Mesenchymal stem cell (in vitro differentiated cells and primary cell): ENCODE measurements at places on chromosomes 3 and 15.

DNA sequence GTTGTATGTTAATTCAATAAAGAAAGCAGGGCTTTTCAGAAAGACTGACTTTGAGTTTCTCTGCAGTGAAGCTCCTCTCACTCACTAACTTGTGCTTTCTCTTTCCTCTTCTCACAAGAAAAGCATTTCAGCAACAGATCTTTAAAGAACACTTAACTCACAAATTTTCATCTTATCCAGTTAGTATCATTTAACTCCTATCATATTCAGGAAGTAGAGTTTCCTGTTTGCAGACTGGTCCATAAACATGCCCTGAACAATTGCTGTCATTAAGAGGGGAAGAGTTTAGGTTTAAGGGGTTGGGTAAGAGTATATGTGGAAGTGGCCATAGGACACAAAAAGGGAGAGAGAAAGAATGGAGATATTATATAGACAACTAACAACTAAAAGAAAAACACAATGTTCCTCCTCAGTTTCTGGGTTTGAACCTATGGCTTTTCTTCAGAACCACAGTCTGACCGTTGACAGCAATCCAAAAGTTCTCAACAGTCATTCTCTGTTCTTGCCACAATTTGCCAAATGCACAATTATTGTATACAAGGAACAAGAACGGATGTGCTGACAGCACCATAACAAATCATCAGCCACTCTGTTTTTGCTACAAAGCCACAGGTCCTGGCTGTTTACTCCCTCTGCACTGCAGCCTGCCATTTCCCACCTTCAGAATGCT, 63.9 kb downstream of the CHAC1 start:
- peak; percentile 63 for DNase-seq

DNA sequence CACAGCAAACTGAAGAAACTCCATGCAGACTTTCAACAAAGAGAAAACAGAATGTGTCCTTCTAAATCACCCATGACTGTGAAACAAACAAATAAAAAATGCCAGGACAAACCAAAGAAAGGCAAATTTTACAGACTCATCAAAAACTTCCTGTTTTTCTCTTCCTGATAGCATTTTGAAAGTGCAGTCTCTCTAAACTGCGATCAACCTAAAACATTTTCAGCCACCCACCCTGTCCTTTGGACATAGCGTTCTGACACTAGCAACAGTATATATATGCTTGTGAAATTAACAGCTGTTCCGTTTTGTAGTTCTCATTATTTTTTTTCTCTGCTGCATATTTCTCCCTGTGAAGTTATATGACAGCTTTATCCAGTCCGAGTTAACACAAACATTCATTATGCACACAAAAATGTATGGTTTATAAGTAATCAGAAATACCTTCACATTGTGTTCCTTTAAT, 151.7 kb downstream of the FBN1 start:
- DNase-seq: no peak

GRCh38 chr3:63343674-63344073, 65.6 kb downstream of the SYNPR start:
- peak; percentile 89 for DNase-seq

DNA sequence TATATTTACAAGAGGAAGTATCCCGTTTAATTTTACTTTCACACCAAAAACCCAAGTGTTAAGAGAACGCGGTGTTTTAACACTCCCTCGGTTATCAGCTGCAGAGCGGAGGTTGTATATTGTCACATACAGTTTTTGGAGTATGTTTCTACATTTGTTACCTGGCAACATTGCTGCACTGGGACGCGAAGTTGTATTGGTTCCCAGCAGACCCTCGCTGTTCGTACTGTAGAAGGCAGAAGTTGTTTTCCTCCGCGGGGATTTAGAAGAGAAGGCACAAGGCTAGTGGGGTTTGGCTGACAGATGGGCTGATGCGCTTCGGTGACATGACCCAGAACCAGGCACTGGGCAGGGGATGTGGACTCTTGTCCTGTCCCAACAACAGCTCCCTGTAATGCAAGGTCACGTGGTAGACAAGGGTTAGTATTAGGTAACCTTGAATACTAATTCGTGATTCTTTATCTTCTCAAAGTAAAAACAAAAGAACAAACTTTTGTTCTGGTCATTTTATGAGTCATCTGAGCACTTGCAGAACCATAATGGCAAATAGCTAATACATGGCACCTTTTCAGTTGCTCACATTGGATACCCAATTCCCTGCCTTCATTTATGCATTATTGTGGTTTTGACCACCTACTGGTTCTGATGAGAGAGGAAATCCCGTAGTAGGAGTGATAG, 230.4 kb upstream of the BHLHE40 start:
- DNase-seq: no peak
